ENCODE measurements at places on chromosomes 13 and 19. TPM values are rescaled to one million over a fixed set of nuclear protein-coding genes. Genes with fewer than 3 reads are reported as not detected.
A peak's percentile ranks its signal among the peaks of the same experiment; 100 is the strongest.

DNA sequence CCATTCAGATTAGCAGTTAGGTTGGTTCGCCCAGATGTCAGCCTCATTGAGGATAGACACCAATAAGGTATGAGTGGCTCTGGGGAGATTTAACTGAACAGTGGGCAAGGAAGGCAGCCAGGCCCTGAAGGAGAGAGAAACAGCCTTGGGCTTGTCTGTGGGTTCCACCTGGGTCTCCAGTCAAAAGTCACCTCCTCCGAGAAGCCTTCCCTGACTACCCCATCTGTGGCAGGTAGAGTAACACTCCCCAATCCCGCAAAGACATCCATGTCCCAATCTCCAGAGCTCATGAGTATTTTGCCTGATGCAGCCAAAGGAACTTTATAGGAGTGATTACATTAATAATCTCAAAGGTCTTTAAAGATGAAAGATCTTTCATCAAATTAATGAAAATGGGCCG, 8.0 kb upstream of the YJU2 start:
- no peaks in the 10 kb centered on the region for H3K27me3 ChIP-seq
- H3K4me3 ChIP-seq, result no peak overlapping the region
- no peak overlapping the region for H3K27ac ChIP-seq
- no peak for DNase-seq

DNA sequence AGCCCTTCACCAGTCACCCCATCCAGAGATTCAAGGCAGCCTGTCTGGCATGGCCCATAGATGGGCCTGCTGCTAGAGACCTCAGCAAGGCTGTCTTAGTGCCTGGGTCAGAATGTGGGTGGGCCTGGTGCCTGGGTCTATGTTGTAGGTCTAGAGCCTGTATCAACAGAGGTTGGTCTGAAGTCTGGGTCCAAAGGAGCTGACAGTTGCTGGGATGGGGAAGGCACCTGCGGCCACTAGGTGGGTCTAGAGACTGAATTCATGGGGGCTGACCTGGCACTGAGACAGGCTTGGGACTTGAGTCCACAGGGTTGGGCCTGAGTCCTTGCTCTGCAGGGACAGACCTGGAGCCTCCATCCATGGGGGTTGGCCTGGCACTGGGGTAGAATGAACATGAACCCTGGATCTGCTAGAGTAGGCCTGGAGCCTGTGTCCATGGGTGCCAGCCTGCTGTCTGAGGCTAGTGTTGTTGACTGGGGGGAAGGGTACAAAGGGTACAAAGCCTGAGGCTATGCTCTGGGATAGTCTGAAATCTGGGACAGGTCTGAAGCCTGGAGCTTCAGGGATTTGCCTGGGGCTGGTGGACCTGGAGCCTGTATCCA, 516.8 kb downstream of the OLFM4 start:
- no peak for DNase-seq
- no peaks in the 10 kb centered on the region for H3K4me1 ChIP-seq
- H3K4me3 ChIP-seq, result no peak overlapping the region

GRCh38 chr13:79987323-79987722, 353.6 kb downstream of the SPRY2 start:
- no peaks in the 10 kb centered on the region for H3K4me1 ChIP-seq
- no peak overlapping the region for H3K4me3 ChIP-seq
- H3K27ac ChIP-seq, result no peak overlapping the region
- H3K27me3 ChIP-seq, result no peaks in the 10 kb centered on the region

GRCh38 chr13:74450525-74450845, 316.3 kb upstream of the KLF12 start:
- H3K36me3 ChIP-seq, result no peaks in the 10 kb centered on the region
- no peaks in the 10 kb centered on the region for H3K27me3 ChIP-seq
- no peak overlapping the region for H3K27ac ChIP-seq
- no peak overlapping the region for H3K4me3 ChIP-seq
- DNase-seq, result no peak
- no peaks in the 10 kb centered on the region for H3K4me1 ChIP-seq

The CEACAM7 gene
- not detected for total RNA-seq

The PDX1 gene
- total RNA-seq, result 3.4 TPM

DNA sequence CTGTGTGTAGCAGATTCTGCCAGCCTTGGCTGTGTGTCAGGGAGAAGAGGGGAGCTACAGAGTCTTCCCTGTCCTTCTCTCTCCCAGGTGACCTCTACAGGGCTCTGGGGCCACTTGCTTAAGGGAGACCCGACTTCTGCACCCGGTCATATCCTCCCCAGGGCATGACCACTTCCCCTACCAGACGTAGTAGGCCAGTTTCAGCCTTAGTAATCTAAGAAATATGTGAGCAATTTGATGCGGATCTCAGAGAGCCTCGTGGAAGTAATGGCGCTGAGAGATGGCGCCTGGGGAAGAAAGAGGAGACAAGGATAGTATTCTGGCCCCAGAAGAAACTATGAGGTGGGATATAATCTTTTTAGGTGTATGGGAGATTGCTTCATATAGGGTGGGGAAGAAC, 41.9 kb downstream of the NFIX start:
- no peaks in the 10 kb centered on the region for H3K36me3 ChIP-seq
- peaks cover 90% of the 10 kb centered on the region for H3K4me1 ChIP-seq
- H3K4me3 ChIP-seq, result no peak overlapping the region

GRCh38 chr13:52921194-52921593, 72.8 kb upstream of the PCDH8 start:
- no peak overlapping the region for H3K4me3 ChIP-seq
- no peaks in the 10 kb centered on the region for H3K4me1 ChIP-seq
- H3K36me3 ChIP-seq, result no peaks in the 10 kb centered on the region
- no peaks in the 10 kb centered on the region for H3K27me3 ChIP-seq
- no peak for DNase-seq
- no peak overlapping the region for H3K27ac ChIP-seq

DNA sequence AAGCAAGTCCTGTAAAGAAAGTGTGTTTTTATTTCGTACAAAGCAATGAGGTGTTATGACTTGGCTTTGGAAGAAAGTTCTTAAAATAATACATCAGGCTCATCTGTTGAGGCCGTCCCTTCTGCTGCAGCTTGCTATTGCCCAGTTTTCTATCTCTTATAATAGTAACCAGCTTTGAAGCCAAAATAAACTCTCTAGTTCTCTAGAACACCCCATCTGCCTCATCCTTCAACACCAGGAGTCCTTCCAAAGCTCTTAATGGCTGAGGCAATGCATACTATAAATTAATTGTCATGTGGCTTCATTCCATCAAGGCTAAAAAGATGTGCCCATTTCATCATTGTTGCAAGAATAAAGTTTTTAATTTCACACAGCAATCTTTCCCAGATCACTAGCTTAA, 49.4 kb upstream of the IPO5 start:
- no peak overlapping the region for H3K27ac ChIP-seq
- no peaks in the 10 kb centered on the region for H3K36me3 ChIP-seq
- H3K4me1 ChIP-seq, result no peaks in the 10 kb centered on the region
- H3K4me3 ChIP-seq, result no peak overlapping the region
- H3K27me3 ChIP-seq, result no peaks in the 10 kb centered on the region

The ZNF729 gene
- not detected for total RNA-seq

GRCh38 chr19:1491849-1492170, 829 bp downstream of the REEP6 start:
- H3K27me3 ChIP-seq, result no peaks in the 10 kb centered on the region
- no peak for DNase-seq
- H3K27ac ChIP-seq, result no peak overlapping the region
- H3K4me3 ChIP-seq, result peak overlapping the region; percentile 52
- no peaks in the 10 kb centered on the region for H3K4me1 ChIP-seq

The RPS28 gene
- total RNA-seq, result 1,096 TPM

- H3K27ac ChIP-seq, result no peak overlapping the region
- H3K4me1 ChIP-seq, result peaks cover 7% of the 10 kb centered on the region
- no peak for DNase-seq
- H3K4me3 ChIP-seq, result no peak overlapping the region
- no peaks in the 10 kb centered on the region for H3K36me3 ChIP-seq
These were observed 224.0 kb downstream of the COG6 start for GRCh38 chr13:39879286-39880035.

GRCh38 chr13:99505814-99506269, 4.6 kb downstream of the TM9SF2 start:
- H3K27me3 ChIP-seq, result no peaks in the 10 kb centered on the region
- H3K27ac ChIP-seq, result no peak overlapping the region
- DNase-seq, result no peak

DNA sequence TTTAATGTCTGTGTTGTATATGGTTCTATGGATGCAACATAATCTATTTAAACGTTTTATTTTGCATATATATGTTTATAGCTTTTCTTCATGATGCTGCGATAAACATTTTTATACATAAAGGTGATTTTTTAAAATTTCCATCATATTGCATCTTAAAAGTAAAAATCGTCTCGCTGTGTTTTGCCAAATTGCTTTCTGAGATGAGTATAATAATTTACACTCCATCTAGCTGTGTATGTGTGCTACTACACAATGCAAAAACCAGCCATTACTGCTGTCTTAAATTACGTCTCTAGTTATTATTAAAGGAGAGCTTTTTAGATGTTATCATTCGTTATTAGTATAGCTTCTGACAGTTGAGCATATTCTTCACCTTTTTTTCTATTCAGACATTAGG, 37.2 kb downstream of the METTL21C start:
- no peaks in the 10 kb centered on the region for H3K27me3 ChIP-seq
- H3K36me3 ChIP-seq, result no peaks in the 10 kb centered on the region
- H3K4me3 ChIP-seq, result no peak overlapping the region
- DNase-seq, result no peak
- H3K27ac ChIP-seq, result no peak overlapping the region

GRCh38 chr13:37177125-37177524, 71.7 kb upstream of the CSNK1A1L start:
- no peaks in the 10 kb centered on the region for H3K4me1 ChIP-seq
- no peak overlapping the region for H3K27ac ChIP-seq
- no peaks in the 10 kb centered on the region for H3K36me3 ChIP-seq
- H3K4me3 ChIP-seq, result no peak overlapping the region
- no peak for DNase-seq
- no peaks in the 10 kb centered on the region for H3K27me3 ChIP-seq

- H3K27ac ChIP-seq, result no peak overlapping the region
- no peaks in the 10 kb centered on the region for H3K4me1 ChIP-seq
- H3K4me3 ChIP-seq, result no peak overlapping the region
- no peaks in the 10 kb centered on the region for H3K27me3 ChIP-seq
- no peak for DNase-seq
- no peaks in the 10 kb centered on the region for H3K36me3 ChIP-seq
These were observed 216.4 kb downstream of the DCT start for GRCh38 chr13:94263038-94263437.

DNA sequence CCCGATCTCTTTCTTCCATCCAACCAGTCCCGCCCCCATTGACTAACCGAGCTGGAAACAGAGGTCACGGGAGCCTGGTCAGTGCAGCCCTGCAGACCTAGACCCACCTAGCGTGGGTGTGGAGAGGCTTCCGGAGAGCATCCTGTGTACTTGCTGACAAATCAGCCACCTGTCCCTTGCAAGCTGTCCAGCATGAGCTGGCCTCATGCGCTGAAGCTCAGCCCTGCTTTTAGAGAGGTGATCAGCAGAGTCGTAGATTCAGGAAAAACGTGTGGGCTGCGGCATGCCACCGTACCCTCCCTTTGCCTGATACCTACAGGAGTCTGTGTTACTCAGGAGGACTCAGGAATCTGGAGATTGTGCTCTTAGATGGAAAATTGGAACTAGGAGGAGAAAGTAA, 80.3 kb upstream of the UQCRFS1 start:
- no peaks in the 10 kb centered on the region for H3K4me1 ChIP-seq
- no peak for DNase-seq
- H3K27me3 ChIP-seq, result no peaks in the 10 kb centered on the region
- no peak overlapping the region for H3K27ac ChIP-seq
- no peaks in the 10 kb centered on the region for H3K36me3 ChIP-seq

The CARM1 gene
- 44.9 TPM for total RNA-seq

GRCh38 chr19:53906211-53907192, 2.6 kb upstream of the CACNG7 start:
- DNase-seq, result no peak
- H3K36me3 ChIP-seq, result no peaks in the 10 kb centered on the region
- H3K4me1 ChIP-seq, result peaks cover 23% of the 10 kb centered on the region
- H3K27me3 ChIP-seq, result no peaks in the 10 kb centered on the region
- peak overlapping the region; percentile 33 for H3K4me3 ChIP-seq

GRCh38 chr19:16386619-16387240, 62.1 kb downstream of the KLF2 start:
- no peaks in the 10 kb centered on the region for H3K4me1 ChIP-seq
- H3K27me3 ChIP-seq, result no peaks in the 10 kb centered on the region
- H3K4me3 ChIP-seq, result no peak overlapping the region
- no peaks in the 10 kb centered on the region for H3K36me3 ChIP-seq

- no peaks in the 10 kb centered on the region for H3K27me3 ChIP-seq
- H3K36me3 ChIP-seq, result no peaks in the 10 kb centered on the region
- no peaks in the 10 kb centered on the region for H3K4me1 ChIP-seq
- no peak for DNase-seq
- no peak overlapping the region for H3K27ac ChIP-seq
These were observed 428 bp downstream of the RASAL3 start for GRCh38 chr19:15463861-15464371.

The SIGLEC10 gene
- total RNA-seq, result not detected

The ARHGAP45 gene
- total RNA-seq, result 27.8 TPM

Data from Panc1 (cell line).